Esophagus squamous epithelium (tissue), 5 donors: ENCODE measurements at places on chromosomes 3 and 15. TPM values are rescaled to one million over a fixed set of nuclear protein-coding genes. Genes with fewer than 3 reads are reported as not detected.
A peak's percentile ranks its signal among the peaks of the same experiment; 100 is the strongest.

- no peaks in the 10 kb centered on the region for H3K36me3 ChIP-seq
- DNase-seq, result no peak
- no peaks in the 10 kb centered on the region for H3K27me3 ChIP-seq
- H3K4me1 ChIP-seq, result no peaks in the 10 kb centered on the region
These were observed 10.9 kb upstream of the COL6A6 start for GRCh38 chr3:130506031-130506430.

Gene TMEM40
- 44.1 TPM for total RNA-seq

DNA sequence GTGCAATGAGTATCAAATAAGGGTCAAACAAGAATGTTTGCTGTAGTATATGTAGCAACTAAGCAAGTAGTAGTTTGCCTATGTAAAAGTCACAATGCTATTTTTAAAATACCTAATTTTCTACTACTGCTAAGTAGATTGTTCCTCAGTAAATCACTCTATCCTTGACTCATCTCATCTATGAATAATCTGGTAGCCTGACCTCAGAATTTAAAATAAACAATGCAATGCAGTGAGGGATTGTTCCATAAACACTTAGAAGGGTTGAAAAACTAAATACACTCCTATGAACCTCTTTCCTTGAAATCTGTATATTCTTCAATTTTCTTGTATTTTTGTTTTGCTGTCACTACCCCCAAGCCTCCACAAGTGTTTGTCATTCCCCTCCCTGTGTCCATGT, 253.3 kb downstream of the TBC1D5 start:
- no peak for DNase-seq
- no peaks in the 10 kb centered on the region for H3K36me3 ChIP-seq
- no peak overlapping the region for H3K27ac ChIP-seq
- no peak overlapping the region for H3K4me3 ChIP-seq
- no peaks in the 10 kb centered on the region for H3K4me1 ChIP-seq

DNA sequence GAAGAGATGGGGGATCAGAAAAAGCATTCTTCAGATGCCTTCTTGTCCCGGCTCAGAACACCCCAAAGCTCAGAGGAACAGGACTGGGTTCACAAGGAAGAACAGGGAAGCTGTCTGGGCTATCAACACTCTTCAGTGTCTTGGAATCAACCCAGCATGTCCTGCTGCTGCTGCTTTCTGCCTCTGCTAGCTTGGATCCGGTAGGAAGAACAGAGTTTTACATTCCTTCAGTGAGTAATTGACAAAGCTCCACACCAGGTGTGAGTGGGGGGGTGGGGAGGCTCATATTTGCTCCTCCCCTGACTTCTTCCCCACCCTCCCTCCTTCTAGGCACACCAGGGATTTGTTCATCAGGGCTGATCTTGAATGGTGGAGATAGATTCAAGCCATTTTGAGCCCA, 13.1 kb upstream of the ETV5 start:
- no peaks in the 10 kb centered on the region for H3K27me3 ChIP-seq
- H3K4me1 ChIP-seq, result no peaks in the 10 kb centered on the region
- DNase-seq, result no peak
- no peak overlapping the region for H3K27ac ChIP-seq
- H3K4me3 ChIP-seq, result no peak overlapping the region

- no peaks in the 10 kb centered on the region for H3K27me3 ChIP-seq
- H3K36me3 ChIP-seq, result no peaks in the 10 kb centered on the region
- H3K4me1 ChIP-seq, result no peaks in the 10 kb centered on the region
- DNase-seq, result no peak
- peak overlapping the region; percentile 97 for H3K27ac ChIP-seq
These were observed 491 bp upstream of the SENP7 start for GRCh38 chr3:101513419-101513986.

GRCh38 chr3:114690911-114691310, 397.1 kb downstream of the TIGIT start:
- H3K27me3 ChIP-seq, result no peaks in the 10 kb centered on the region
- H3K36me3 ChIP-seq, result no peaks in the 10 kb centered on the region
- H3K4me1 ChIP-seq, result no peaks in the 10 kb centered on the region
- H3K4me3 ChIP-seq, result no peak overlapping the region

DNA sequence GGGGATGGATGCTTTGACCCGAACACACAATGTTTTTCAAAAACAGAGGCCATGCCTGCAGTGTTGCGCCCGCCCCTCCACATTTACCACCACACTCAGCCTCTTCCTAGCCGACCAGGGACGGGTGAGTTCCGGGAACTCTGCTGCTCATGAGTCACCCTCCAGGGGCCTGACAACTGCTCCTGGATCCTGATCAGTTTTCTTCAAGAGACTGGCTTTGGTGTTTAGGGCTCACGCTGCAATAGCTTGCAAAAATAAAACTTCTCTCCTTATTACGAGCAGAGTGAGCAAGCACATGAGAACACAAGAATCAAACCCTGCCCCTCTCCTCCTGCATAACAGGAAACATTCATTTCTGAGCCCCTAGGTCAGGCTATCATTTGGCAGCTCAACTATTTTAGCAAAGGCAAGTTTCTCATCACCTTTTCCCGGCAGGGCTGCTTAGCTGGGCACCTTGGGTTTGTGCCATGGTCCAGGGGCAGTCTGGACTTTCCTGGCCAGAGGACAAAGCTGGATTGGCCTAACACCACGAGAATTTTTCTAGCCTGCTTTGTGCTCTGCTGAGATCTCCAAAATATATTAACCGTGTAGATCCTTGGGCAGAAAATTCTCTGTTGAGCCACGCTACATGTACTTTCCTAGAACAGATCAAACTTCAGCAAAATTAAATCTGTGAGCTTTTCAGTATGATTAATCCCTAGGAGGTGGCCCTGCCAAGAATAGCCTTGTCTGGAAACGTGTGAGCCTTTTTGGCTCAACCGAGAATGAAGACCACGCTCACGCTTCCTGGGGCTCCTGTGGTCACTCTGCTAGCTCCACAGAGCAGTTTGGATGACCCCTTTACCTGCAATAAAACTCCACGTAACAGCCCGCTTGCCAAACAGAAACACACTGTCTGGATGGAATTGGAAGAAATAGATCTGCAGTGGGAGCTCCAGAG, 52.7 kb upstream of the SPATA12 start:
- H3K36me3 ChIP-seq, result peaks cover 6% of the 10 kb centered on the region
- peak; percentile 3 for DNase-seq
- peaks cover 46% of the 10 kb centered on the region for H3K4me1 ChIP-seq

- no peaks in the 10 kb centered on the region for H3K4me1 ChIP-seq
- H3K27me3 ChIP-seq, result no peaks in the 10 kb centered on the region
- H3K4me3 ChIP-seq, result no peak overlapping the region
- no peaks in the 10 kb centered on the region for H3K36me3 ChIP-seq
- no peak overlapping the region for H3K27ac ChIP-seq
These were observed 30.0 kb downstream of the CCDC191 start for GRCh38 chr3:114026331-114026730.

GRCh38 chr3:137084586-137084985, 126.8 kb downstream of the IL20RB start:
- no peaks in the 10 kb centered on the region for H3K36me3 ChIP-seq
- H3K27me3 ChIP-seq, result no peaks in the 10 kb centered on the region
- H3K4me3 ChIP-seq, result no peak overlapping the region
- DNase-seq, result no peak
- H3K27ac ChIP-seq, result no peak overlapping the region

DNA sequence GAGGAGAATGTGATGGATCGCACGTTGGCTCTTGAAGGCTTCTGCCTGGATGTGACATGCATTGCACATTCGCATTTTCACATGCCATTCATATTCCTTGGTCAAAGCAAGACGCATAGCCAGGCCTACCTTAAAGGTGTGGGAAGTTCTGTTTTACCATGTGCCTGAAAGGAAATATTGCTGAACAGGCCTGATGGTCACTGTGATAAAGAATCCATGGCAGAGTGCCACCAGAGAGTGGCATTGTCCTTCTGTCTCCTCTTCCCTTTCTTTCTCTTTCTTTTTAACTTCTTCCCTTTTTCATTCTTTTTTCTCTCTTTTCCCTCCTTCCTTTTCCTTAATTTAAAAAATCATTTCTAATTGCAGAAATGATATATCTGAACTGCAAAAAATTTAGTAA, 15.9 kb upstream of the MITF start:
- H3K4me1 ChIP-seq, result no peaks in the 10 kb centered on the region
- no peaks in the 10 kb centered on the region for H3K36me3 ChIP-seq
- H3K27ac ChIP-seq, result no peak overlapping the region
- DNase-seq, result no peak
- no peak overlapping the region for H3K4me3 ChIP-seq
- no peaks in the 10 kb centered on the region for H3K27me3 ChIP-seq

DNA sequence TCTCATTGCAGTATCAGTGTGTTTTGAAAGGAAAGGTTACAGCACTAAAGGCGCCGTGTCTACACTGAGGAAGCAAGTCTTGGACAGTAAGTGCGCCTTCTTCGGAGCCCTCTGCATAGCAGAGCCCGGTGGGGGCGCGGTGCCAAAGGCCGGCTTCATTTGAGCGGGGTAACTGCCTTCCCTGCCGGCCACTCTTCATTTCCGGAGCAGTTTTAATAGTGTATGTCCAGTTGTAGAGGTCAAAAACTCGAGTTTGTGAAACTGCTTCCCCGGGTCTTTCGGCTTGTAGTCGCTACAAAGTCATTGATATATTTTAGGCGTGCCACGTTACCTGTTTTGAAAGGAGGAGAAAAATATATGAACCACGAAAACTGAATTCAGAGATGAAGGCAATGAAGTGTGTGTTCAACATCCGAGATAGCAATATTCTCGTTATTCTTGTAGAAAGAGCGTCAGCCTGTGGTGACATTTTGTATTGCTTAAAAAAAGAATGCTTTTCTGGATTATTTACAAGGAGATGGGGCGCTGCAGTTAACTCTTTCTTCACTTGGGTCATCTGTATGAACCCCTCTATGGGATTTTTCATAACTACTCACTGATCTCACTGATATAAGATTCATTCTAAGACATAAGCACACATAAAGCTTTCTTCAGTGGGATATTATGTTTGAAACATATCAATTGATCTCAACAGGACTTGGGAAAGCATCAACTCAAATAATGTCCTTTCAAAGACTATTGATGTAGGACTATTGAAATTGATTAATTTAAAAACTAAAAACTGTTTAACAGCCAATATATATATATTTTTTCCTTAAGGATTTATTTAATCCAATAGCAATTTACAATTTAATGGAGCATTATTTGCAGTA, 3.0 kb downstream of the ALCAM start:
- H3K4me3 ChIP-seq, result peak overlapping the region; percentile 48
- no peaks in the 10 kb centered on the region for H3K36me3 ChIP-seq
- H3K4me1 ChIP-seq, result peaks cover 54% of the 10 kb centered on the region
- peak overlapping the region; percentile 82 for H3K27ac ChIP-seq
- no peak for DNase-seq

- no peak overlapping the region for H3K4me3 ChIP-seq
- H3K4me1 ChIP-seq, result peaks cover 6% of the 10 kb centered on the region
- H3K27ac ChIP-seq, result no peak overlapping the region
- H3K27me3 ChIP-seq, result no peaks in the 10 kb centered on the region
- DNase-seq, result no peak
These were observed 274.2 kb downstream of the XXYLT1 start for GRCh38 chr3:194996746-194997145.

GRCh38 chr3:73699327-73699726, 74.6 kb upstream of the PDZRN3 start:
- H3K27ac ChIP-seq, result no peak overlapping the region
- peaks cover 2% of the 10 kb centered on the region for H3K4me1 ChIP-seq
- H3K4me3 ChIP-seq, result no peak overlapping the region
- no peak for DNase-seq

- H3K36me3 ChIP-seq, result no peaks in the 10 kb centered on the region
- no peak for DNase-seq
- no peaks in the 10 kb centered on the region for H3K27me3 ChIP-seq
- H3K4me1 ChIP-seq, result no peaks in the 10 kb centered on the region
- H3K4me3 ChIP-seq, result no peak overlapping the region
These were observed 35.7 kb upstream of the ACTL6A start for GRCh38 chr3:179526989-179527391.

DNA sequence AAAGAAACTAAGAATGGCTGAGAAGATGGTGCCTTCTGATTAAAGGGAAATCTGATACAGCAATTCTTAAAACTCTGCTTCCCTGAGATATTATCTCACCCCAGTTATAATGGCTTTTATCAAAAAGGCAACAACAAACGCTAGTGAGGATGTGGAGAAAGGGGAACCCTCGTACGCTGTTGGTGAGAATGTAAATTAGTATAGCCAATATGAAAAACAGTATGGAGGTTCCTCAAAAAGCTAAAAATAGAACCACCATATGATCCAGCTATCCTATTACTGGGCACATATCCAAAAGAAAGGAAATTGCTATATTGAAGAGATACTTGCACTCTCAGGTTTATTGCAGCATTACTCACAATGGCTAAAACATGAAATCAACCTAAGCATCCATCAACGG, 65.1 kb downstream of the GOLIM4 start:
- H3K27me3 ChIP-seq, result no peaks in the 10 kb centered on the region
- no peaks in the 10 kb centered on the region for H3K4me1 ChIP-seq
- no peaks in the 10 kb centered on the region for H3K36me3 ChIP-seq
- no peak for DNase-seq

Gene CPLX3
- not detected for total RNA-seq

GRCh38 chr3:128554465-128555097, 61.6 kb upstream of the GATA2 start:
- H3K4me3 ChIP-seq, result no peak overlapping the region
- H3K36me3 ChIP-seq, result no peaks in the 10 kb centered on the region
- no peak for DNase-seq
- peak overlapping the region; percentile 42 for H3K27ac ChIP-seq

DNA sequence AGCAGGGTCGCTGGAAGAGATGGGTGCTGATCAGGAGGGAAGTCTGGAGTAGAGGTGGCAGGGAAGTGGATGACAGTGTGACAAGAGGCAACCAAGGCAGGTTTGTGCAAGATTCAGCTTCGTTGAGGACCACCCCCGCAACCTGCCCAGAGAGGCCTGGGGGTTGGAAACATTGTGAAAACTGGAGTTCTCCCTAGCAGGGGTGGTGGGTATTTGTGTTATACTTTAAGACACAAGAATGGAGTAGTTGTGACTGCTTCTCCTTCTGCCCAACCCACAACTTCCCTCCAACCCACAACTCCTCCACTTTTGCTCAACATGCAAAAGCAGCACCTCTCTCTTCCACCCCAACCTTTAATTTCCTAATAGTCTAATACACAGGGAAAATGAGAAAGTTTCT, 8.6 kb upstream of the ARNT2 start:
- H3K27ac ChIP-seq, result no peak overlapping the region
- H3K4me3 ChIP-seq, result no peak overlapping the region
- H3K36me3 ChIP-seq, result no peaks in the 10 kb centered on the region
- DNase-seq, result no peak
- no peaks in the 10 kb centered on the region for H3K27me3 ChIP-seq

Gene EFL1
- 16.4 TPM for total RNA-seq

DNA sequence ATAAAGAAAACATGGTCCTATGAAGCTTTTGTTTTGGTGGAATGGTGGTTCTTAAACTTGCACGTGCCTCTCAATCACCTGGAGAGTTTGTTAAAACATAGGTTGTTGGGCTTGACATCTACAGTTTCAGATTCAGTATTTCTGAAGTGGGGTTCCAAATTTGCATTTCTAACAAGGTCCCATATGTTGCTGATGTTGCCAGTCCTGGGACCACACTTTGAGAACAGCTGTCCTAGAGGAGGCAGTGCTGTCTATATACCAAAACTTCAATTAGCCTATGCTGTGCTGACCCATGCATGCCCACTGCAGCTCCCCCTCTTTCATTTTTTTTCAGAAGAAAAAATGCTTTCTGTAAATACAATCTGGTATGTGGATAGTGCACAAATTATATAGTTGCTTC, 31.3 kb downstream of the ALCAM start:
- H3K36me3 ChIP-seq, result no peaks in the 10 kb centered on the region
- H3K4me1 ChIP-seq, result no peaks in the 10 kb centered on the region
- no peak overlapping the region for H3K27ac ChIP-seq
- DNase-seq, result no peak

GRCh38 chr3:194174980-194175379, 39.0 kb downstream of the HES1 start:
- DNase-seq, result no peak
- H3K27ac ChIP-seq, result no peak overlapping the region
- H3K27me3 ChIP-seq, result no peaks in the 10 kb centered on the region
- no peaks in the 10 kb centered on the region for H3K36me3 ChIP-seq
- H3K4me3 ChIP-seq, result no peak overlapping the region
